ENCODE measurements at places on chromosomes 1 and 21. TPM values are rescaled to one million over a fixed set of nuclear protein-coding genes. Genes with fewer than 3 reads are reported as not detected.

GRCh38 chr1:114040273-114041015 lies 61.2 kb downstream of the OLFML3 start:
- no peaks in the 10 kb centered on the region for H3K4me1 ChIP-seq
- DNase-seq: no peak
- no peak overlapping the region for H3K27ac ChIP-seq

- H3K4me1 ChIP-seq: peaks cover 6% of the 10 kb centered on the region
- no peak overlapping the region for H3K4me3 ChIP-seq
- peaks cover 8% of the 10 kb centered on the region for H3K36me3 ChIP-seq
- H3K27me3 ChIP-seq: peaks cover 6% of the 10 kb centered on the region
Measured at GRCh38 chr1:13703558-13704490, 3.8 kb downstream of the PRDM2 start.

Gene HSD3B1
- total RNA-seq: not detected

DNA sequence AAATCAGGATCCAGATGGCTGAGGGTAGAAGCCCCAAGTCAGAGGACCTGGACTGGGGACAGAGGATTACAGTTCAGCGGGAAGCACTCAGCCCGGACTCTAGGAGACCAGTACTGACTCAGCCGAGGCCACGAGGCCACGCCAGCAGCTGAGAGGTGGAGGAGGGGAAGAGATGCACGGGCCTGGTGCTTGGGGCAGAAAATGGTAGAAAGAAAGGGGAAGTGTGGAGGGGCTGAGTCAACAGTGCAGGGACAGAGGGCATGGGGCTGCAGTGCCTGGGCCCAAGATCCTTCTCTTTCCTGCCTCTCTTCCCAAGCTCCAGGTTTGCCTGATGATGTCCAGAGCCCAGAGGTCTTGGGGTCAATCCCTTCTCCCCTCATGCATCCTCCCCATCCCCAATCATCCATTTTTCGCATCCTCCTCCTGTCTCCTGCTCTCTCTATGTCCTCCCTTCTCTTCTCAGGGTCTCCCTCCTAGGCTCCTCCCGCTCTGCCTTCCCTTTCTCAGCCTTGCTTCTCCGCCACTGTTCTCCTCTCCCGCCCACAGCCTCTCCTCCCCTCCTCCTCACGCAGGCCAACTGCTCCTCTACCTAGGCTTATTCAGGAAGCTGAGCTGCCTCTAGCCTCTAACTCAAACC lies 7.7 kb downstream of the ARHGEF2 start:
- H3K27me3 ChIP-seq: peaks cover 25% of the 10 kb centered on the region
- H3K4me3 ChIP-seq: peak overlapping the region; percentile 85
- H3K36me3 ChIP-seq: peaks cover 50% of the 10 kb centered on the region
- peak overlapping the region; percentile 99 for H3K27ac ChIP-seq
- peaks cover 92% of the 10 kb centered on the region for H3K4me1 ChIP-seq
- DNase-seq: no peak

Gene MAPKAPK2
- 109 TPM for total RNA-seq

- no peaks in the 10 kb centered on the region for H3K36me3 ChIP-seq
- H3K27me3 ChIP-seq: peaks cover 5% of the 10 kb centered on the region
- DNase-seq: no peak
Measured at GRCh38 chr1:201268604-201269151, 14.6 kb upstream of the PKP1 start.

Gene MPZ
- total RNA-seq: 2.6 TPM

DNA sequence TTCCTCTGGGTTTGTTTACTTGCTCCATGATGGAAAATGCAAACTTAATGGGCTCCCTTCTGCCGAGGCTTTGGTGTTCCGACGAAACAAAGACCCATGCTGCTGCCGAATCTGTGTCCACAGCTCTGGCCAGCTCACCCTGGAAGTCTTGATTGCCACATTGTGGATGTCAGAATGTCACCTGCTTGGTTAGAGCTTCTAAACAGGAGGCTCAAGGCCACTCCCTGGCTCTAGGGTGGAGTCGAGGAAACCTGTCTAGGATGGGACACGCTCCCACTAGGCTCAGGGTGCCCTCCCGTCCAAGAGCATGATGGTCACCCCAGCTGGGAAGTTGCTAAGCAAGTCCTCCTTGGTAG lies 279.3 kb upstream of the VAMP3 start:
- H3K27ac ChIP-seq: no peak overlapping the region
- no peak overlapping the region for H3K4me3 ChIP-seq
- no peaks in the 10 kb centered on the region for H3K27me3 ChIP-seq
- H3K4me1 ChIP-seq: peaks cover 13% of the 10 kb centered on the region
- no peaks in the 10 kb centered on the region for H3K36me3 ChIP-seq
- no peak for DNase-seq

DNA sequence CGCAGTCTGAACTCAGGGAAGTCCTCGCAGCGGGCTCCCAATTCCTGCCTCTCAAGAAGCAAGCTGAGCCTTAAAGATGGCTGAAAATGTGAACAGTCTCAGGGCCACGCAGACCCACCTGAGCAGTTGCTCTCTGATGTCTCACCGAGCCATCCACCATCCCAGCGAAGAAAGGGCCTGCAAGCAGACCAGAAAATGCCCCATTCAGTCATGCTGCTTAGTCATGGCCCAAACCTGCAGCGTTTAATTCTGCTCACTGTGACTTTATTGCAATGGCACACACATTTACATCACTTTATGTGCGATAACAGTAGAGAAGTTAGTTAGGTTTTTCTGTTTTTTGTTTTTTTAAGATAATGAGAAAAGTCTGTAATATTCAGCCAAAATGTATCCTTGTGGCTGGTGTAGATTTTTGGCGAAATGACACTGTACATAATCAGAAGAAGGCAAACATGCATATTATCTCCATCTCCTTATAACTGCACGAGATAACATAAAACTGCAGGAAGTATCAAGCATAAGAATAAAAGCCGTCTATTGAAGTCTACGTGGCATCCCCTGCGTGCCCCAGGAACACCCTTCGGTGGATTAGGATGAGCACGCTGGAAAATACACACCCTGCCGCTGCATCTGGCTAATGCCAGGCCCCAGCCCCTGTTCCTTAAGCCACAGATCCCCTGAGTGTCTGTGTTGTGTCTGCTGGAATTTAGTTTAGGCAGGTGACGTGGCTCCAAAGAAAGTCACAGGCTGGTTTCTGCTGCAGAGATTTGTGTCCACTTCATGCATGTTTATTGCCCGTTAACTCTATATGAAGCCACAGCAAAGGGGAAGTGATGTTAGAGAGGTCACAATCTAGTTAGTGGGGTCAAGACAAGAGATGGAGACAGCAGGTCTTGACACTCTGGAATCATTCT lies 119.8 kb upstream of the IRF2BP2 start:
- H3K4me3 ChIP-seq: no peak overlapping the region
- DNase-seq: no peak
- no peak overlapping the region for H3K27ac ChIP-seq
- H3K4me1 ChIP-seq: peaks cover 70% of the 10 kb centered on the region
- no peaks in the 10 kb centered on the region for H3K36me3 ChIP-seq

DNA sequence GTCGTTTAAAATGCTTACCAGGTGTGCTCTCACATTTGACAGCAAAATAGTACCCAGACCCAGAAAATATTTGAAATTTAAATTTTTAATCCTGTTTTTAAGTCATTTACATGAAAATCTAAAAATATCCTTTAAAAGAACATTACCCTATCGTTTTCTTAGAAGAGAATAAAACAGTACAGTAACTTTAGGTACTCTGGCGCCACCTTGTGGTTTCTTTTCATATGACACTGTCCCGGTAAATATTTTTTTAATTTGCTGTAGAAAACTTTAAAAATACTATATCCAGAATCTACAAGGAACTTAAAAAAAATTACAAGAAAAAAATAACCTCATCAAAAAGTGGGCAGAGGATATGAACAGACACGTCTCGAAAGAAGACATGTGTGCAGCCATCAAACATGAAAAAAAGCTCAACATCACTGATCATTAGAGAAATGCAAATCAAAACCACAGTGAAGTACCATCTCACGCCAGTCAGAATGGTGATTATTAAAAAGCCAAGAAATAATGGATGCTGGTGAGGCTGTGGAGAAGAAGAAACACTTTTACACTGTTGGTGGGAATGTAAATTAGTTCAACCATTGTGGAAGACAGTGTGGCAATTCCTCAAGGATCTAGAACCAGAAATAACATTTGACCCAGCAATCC lies 129.2 kb downstream of the RGS21 start:
- DNase-seq: peak; percentile 61
- H3K27ac ChIP-seq: no peak overlapping the region

- peaks cover 7% of the 10 kb centered on the region for H3K4me1 ChIP-seq
- H3K27me3 ChIP-seq: peaks cover 2% of the 10 kb centered on the region
- no peak overlapping the region for H3K27ac ChIP-seq
- H3K4me3 ChIP-seq: no peak overlapping the region
Measured at GRCh38 chr1:167298325-167298724, 77.6 kb downstream of the POU2F1 start.

- DNase-seq: no peak
- peaks cover 3% of the 10 kb centered on the region for H3K4me1 ChIP-seq
- no peaks in the 10 kb centered on the region for H3K36me3 ChIP-seq
- peak overlapping the region; percentile 31 for H3K27ac ChIP-seq
- H3K4me3 ChIP-seq: no peak overlapping the region
Measured at GRCh38 chr1:161381707-161382106, 14.0 kb upstream of the CFAP126 start.

DNA sequence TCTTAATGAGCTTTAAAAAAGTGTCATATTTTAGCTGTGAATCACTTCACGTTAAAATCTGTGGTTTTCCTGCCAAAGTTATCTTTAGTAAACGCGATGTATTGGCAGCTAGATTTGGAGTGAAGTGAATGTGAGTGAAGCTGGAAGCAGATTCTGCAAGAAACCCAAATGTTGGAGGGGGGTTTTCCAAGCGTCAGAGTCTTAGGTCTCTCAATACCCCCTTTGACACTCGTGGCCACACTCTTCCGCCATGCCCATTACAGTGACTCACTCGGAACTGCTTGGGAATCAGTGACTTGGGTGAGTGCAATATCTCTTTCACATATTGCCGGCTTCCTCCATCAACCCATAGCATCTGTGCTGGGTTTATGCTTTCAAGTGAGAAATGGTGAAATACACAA lies 17.5 kb downstream of the B3GALT5 start:
- H3K27ac ChIP-seq: no peak overlapping the region
- no peak overlapping the region for H3K4me3 ChIP-seq
- H3K4me1 ChIP-seq: peaks cover 11% of the 10 kb centered on the region
- no peak for DNase-seq
- H3K36me3 ChIP-seq: peaks cover 13% of the 10 kb centered on the region
- H3K27me3 ChIP-seq: peaks cover 2% of the 10 kb centered on the region

DNA sequence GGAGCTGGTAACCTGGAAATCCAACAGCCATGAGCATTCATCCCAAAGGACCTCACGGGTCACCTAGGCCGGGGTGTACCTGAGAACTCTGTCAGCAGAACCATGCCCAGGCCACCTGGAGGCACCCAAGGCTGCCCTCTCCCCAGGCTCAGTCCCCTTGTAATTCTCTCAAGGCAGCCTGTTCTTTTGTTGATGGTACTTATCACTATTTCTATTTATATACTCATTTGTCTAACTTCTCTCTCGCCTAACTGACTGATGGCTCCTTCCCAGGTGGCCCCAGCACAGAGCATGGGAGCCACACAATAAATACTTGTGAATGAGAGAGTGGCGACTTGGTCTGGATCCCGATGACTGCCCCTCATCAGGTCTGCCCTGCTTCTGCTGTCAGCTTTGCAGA lies 16.7 kb downstream of the CASP9 start:
- H3K36me3 ChIP-seq: peaks cover 5% of the 10 kb centered on the region
- H3K4me1 ChIP-seq: peaks cover 2% of the 10 kb centered on the region
- peaks cover 3% of the 10 kb centered on the region for H3K27me3 ChIP-seq
- no peak for DNase-seq
- no peak overlapping the region for H3K27ac ChIP-seq
- no peak overlapping the region for H3K4me3 ChIP-seq

Gene DMRTA2
- not detected for total RNA-seq

GRCh38 chr1:19754482-19754881 lies 45.2 kb downstream of the TMCO4 start:
- no peak overlapping the region for H3K4me3 ChIP-seq
- H3K27ac ChIP-seq: no peak overlapping the region
- H3K27me3 ChIP-seq: peaks cover 4% of the 10 kb centered on the region
- H3K36me3 ChIP-seq: no peaks in the 10 kb centered on the region
- no peak for DNase-seq
- no peaks in the 10 kb centered on the region for H3K4me1 ChIP-seq

Gene NPL
- total RNA-seq: 4.8 TPM

- H3K4me1 ChIP-seq: no peaks in the 10 kb centered on the region
- H3K36me3 ChIP-seq: no peaks in the 10 kb centered on the region
- H3K4me3 ChIP-seq: no peak overlapping the region
- H3K27ac ChIP-seq: no peak overlapping the region
- H3K27me3 ChIP-seq: no peaks in the 10 kb centered on the region
Measured at GRCh38 chr1:221451741-221452140, 290.1 kb downstream of the DUSP10 start.

DNA sequence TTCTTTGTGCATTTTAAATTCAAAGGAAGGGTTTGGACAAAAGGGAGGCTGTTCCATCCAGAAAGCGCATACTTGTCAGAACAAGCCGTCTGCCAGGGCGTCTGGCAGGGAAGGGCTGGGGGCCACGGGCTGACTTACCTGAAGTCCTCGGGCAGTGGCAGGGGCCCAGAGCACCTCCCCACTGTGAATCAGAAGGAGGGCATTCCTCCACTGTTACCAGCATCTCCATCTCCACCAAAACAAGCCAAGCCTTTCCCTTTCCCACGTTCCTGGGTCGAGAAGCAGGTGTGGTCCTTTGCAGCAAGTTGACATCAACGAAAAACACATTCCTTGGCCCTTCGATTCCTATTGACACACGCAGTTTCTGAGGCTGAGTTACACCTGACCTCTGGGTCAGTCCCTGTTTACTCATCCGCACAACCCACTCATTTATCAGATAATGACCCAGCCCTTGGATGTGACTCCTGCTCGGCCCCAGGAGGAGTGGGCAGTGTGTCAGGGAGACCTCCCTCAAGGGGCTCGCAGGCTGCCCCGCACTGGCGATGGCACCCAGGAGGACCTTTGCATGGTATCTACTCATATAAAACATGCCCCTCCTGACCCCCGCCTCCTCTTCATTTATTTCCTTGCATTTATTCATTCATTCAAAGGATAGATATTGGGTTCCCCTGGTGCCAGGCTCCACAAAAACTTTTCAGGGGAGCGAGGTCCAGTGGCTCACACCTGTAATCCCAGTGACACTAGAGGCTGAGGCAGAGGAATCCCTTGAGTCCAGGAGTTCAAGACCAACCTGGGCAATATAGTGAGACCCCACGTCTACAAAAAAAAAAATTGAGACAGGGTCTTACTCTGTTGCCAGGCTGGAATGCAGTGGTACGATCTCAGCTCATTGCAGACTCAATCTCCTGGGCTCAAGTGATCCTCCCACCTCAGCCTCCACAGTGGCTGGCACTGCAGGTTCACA lies 60.2 kb downstream of the TOMM20 start:
- no peak overlapping the region for H3K4me3 ChIP-seq
- H3K27me3 ChIP-seq: peaks cover 4% of the 10 kb centered on the region
- no peaks in the 10 kb centered on the region for H3K36me3 ChIP-seq
- H3K27ac ChIP-seq: no peak overlapping the region
- no peak for DNase-seq

Gene OR2T10
- not detected for total RNA-seq

Gene ALX3
- not detected for total RNA-seq

DNA sequence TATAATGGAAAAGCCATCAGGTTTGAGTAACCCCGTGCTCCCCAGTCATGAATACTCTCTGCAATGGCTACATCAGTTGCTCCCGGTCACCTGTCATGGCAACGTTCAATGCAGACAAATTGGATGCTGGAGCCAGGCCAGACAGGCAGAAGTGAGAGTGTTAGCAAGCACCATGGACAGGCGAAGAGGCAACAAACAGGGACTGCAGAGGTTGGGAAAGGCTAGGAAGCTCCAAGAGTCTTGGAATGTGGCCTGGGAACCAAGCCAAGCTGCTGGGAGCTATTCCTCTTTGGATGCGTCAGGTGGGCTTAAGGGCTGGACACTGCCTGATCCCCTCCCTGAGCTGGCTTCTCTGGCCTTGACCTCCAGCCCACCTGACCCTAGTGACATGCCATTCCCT lies 102.9 kb downstream of the ACTL8 start:
- no peaks in the 10 kb centered on the region for H3K36me3 ChIP-seq
- no peak overlapping the region for H3K4me3 ChIP-seq
- no peaks in the 10 kb centered on the region for H3K27me3 ChIP-seq
- H3K27ac ChIP-seq: no peak overlapping the region
- no peaks in the 10 kb centered on the region for H3K4me1 ChIP-seq
- no peak for DNase-seq
